Dermis lymphatic vessel endothelial cell (primary cell): ENCODE measurements at places on chromosomes 6 and 20. TPM values are rescaled to one million over a fixed set of nuclear protein-coding genes. Genes with fewer than 3 reads are reported as not detected.

SLC22A7 gene
- not detected in 2 replicates for total RNA-seq

IFT52 gene
- 28.6 and 37.4 TPM in 2 replicates for total RNA-seq

GPSM3 gene
- 5.9 and 7.5 TPM in 2 replicates for total RNA-seq

ALDH8A1 gene
- under 0.01 and 0.17 TPM in 2 replicates for total RNA-seq

CLIC5 gene
- total RNA-seq = not detected in 2 replicates

PTGIS gene
- under 0.01 TPM in 1 of 2 replicates, not detected in the other for total RNA-seq

ATRN gene
- 37.3 and 47.4 TPM in 2 replicates for total RNA-seq

MOG gene
- not detected in 2 replicates for total RNA-seq

HNF4A gene
- not detected in 2 replicates for total RNA-seq

HLA-G gene
- total RNA-seq = not detected in 2 replicates

BPIFB4 gene
- not detected in 2 replicates for total RNA-seq

CDSN gene
- under 0.01 TPM in 1 of 2 replicates, not detected in the other for total RNA-seq

AFG1L gene
- 2.9 TPM in 2 replicates for total RNA-seq

TCP11 gene
- total RNA-seq = 0.22 TPM in 1 of 2 replicates, not detected in the other

SMIM26 gene
- 85.3 and 164 TPM in 2 replicates for total RNA-seq

ULBP1 gene
- under 0.01 and 0.11 TPM in 2 replicates for total RNA-seq

TEAD3 gene
- total RNA-seq = 0.17 and 0.22 TPM in 2 replicates

OXT gene
- not detected in 2 replicates for total RNA-seq

OSER1 gene
- total RNA-seq = 39.3 and 40.7 TPM in 2 replicates

ME1 gene
- 2.6 and 2.7 TPM in 2 replicates for total RNA-seq

RSPO4 gene
- not detected in 2 replicates for total RNA-seq
